ENCODE measurements at places on chromosomes 16 and 17.

GRCh38 chr16:3837851-3838586 lies 42.5 kb downstream of the CREBBP start:
- no peak for DNase-seq

- peak; percentile 38 for DNase-seq
These were observed 24.2 kb downstream of the SGSH start for GRCh38 chr17:80195671-80196529.

DNA sequence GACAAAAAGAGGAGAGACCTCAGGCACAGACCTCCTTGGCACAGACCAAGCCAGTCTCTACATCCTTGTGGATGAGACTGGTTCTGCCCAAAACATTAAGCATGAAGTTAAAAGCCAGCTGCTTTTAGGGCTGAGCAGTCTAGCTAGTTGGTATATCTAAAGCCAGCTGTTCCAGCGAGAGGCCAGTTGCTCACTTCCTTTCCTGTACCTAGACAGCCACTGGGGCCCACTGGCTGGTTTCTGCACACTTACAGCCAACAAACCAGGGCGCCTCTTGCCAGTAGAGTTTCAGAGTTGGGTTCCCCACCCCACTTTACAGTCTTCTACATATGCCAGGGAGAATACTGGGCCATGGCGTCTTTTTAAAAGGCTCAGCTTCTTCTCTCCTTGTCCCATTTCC lies 242.4 kb downstream of the ZFHX3 start:
- DNase-seq, result no peak

GRCh38 chr16:85344502-85345128 lies 232.3 kb upstream of the CIBAR2 start:
- no peak for DNase-seq

DNA sequence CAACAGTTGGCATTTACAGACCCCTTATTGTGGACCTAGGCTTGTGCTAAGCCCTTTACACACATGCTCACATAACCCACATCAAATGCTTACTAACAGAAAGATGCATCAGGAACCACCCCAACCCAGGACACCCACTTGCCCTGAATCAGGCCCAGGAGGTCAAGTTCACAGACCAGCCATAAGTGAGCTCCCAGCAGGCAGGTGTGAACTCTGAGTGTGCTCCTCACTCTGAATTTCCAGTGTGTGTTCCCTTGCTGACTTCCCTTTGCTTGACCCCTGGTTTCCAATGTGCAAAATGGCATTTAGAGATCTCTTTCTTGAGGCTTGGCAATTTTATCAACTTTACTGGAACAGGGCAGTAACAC lies 87.0 kb downstream of the BMERB1 start:
- no peak for DNase-seq

DNA sequence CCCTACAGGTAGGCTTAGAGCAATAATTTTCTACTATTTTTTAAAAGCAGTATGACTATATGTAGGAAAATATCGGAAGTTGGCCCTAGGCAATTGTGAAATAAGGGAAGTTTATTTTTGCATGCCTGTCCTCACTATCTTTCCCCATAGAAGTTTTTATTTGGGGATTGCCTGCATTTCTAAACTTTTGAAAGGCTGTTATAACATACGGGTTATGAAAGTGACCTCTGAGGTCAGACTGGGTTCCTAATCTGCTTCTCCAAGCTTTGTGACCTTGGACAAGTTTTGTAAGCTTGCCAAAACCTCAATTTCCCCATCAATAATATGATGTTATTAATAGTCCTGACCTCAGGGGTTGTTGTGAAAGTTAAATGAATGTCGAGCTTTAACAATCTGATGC lies 67.1 kb downstream of the ARHGAP44 start:
- DNase-seq, result no peak

DNA sequence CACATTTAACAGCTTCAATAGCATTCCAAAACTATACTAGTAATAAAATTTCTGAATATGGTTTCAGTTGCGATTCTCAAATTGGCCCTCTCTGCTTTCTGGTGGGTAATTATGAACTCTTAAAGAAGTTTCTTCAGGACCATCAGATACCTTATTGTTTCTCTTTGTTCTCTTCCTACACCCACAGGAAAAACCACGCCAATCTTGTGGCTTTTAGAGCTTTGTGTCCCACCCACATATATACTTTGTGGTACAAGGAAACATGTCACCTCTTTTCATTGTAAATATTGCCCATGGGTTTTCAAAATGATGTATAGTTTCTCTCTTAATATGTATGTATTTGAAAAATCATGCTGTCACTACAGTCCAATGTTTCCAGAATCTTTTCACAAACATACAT lies 12.1 kb downstream of the ABCA9 start:
- DNase-seq, result no peak

- DNase-seq, result no peak
These were observed 296.3 kb upstream of the AXIN2 start for GRCh38 chr17:65857718-65858117.

- no peak for DNase-seq
These were observed 81.6 kb downstream of the SEC14L1 start for GRCh38 chr17:77222356-77222755.

- DNase-seq, result no peak
These were observed 32.6 kb upstream of the KIFC3 start for GRCh38 chr16:57834936-57835335.

GRCh38 chr16:27778171-27778925 lies 228.4 kb downstream of the KATNIP start:
- no peak for DNase-seq

- peak; percentile 29 for DNase-seq
These were observed 1.8 kb downstream of the ZNRF1 start for GRCh38 chr16:75000481-75001081.

DNA sequence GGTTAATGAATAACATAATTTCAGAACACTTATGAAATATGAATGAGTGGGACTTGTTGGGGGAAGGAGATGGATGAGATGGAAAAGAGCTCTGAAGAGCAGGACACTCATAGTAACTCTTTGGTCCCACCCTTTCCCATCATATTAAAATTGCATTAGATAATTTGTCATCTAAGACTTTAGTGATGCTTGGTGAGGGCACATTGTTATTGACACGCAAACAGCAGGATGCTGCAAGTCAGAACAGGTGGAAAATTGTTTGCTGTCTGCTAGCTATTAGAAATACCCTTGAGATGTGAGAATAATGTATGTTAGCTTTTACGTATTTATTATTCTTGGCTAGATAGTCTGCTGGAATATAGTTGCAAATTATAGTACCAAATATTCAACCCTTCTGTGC lies 75.7 kb downstream of the TANC2 start:
- DNase-seq, result no peak

GRCh38 chr17:16215002-16215272 lies 397 bp downstream of the NCOR1 start:
- DNase-seq, result peak; percentile 33

- no peak for DNase-seq
These were observed 6.2 kb upstream of the DUSP14 start for GRCh38 chr17:37483311-37484039.

GRCh38 chr16:81654346-81654745 lies 124.7 kb upstream of the PLCG2 start:
- no peak for DNase-seq

DNA sequence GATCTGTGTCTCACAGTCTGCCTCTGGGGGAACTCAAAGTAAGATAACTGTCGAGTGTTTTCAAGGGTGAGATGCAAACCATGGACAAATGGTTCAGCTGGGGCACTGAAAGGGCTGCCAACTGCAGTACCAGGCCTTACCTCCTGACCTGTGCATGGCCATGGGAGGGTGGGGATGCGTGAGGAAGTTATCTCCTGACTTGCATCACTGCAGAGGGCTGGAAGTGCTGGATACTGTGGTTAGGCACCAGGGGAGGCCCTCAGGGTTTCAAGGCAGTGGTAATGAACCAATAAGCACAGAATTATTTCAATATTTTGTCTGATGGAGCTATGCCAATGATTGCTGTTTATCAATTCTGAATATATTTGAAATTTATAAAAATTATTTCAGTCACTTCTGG lies 159.2 kb downstream of the CYLD start:
- no peak for DNase-seq

GRCh38 chr17:75525806-75526554 lies 483 bp downstream of the LLGL2 start:
- DNase-seq, result peak; percentile 33

- DNase-seq, result no peak
These were observed 6.6 kb upstream of the STAT3 start for GRCh38 chr17:42394838-42395237.

GRCh38 chr16:47599512-47599911 lies 138.4 kb downstream of the PHKB start:
- DNase-seq, result no peak

DNA sequence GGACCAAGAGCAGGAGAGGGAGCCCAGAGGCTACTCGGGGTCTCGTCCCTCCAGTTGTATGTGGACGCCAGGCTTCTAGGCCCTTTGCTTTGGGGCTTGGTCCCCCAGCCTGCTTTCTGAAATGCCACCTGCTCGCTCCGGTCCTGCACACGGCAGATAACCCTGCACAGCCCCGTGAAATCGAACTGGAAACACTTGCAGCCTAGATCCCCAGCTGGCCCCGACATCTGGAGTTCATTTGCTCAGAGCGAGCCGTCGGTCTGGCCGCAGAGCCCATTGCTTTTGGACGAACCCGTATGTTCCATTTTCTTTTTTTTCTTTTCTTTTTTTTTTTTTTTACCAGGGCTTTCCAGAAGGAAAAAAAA lies 22.9 kb downstream of the C1QTNF1 start:
- no peak for DNase-seq

DNA sequence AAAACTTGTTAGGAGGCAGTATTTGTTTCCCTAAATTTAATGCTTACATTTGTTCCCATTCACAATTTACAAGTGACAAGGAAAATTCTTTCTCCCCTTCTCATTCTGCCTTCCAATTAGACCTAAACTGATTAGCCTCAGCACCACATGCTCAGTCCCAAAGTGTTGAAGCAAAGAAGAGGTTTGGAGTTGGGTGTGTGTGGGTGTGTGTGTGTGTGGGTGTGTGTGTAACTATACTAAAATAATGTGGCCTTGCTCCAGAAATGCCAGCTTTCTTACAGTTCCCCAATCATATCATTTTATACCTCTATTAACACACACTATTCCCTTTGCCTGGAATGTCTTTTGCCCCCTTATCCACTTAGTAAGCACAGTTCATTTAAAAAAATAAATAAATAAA lies 6.9 kb upstream of the UTP6 start:
- DNase-seq, result no peak

DNA sequence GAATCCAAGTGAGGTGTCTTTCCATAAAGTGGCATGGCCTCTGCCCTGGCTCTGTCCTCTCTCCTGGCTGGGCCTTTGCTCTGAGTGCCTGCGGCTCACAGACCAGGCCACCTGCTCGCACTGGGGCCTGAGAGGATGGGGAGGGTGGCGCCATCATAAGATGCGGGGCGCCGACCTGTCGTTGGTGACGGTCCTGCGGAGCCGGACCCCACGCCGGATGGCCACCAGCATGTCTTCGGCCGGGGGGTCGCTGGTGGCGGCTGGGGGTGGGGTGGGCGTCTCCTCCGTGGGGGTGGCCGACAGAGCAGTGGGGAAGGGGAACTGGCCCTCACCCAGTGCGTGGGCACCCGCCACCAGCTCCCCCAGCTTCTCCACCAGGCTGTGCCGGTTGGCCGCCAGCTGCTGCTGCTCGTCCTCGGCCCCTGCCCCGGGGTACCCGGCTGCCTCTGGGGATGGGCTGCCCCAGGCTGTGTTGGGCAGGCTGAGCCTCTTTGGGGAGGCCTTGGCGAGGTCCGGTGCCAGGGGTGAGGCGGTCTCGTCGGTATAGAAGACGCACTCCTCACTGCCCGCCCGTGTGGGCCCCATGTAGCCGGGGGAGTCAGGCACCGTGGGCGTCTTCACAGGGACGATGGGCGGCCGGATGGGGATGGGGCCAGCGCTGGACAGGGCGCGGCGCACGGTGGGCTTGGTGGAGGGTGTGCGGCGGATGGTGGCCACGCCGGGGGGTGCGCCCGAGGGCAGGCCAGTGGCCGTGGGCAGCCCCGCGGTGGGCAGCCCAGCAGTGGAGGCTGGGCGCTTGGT lies 17.4 kb downstream of the IL34 start:
- no peak for DNase-seq

DNA sequence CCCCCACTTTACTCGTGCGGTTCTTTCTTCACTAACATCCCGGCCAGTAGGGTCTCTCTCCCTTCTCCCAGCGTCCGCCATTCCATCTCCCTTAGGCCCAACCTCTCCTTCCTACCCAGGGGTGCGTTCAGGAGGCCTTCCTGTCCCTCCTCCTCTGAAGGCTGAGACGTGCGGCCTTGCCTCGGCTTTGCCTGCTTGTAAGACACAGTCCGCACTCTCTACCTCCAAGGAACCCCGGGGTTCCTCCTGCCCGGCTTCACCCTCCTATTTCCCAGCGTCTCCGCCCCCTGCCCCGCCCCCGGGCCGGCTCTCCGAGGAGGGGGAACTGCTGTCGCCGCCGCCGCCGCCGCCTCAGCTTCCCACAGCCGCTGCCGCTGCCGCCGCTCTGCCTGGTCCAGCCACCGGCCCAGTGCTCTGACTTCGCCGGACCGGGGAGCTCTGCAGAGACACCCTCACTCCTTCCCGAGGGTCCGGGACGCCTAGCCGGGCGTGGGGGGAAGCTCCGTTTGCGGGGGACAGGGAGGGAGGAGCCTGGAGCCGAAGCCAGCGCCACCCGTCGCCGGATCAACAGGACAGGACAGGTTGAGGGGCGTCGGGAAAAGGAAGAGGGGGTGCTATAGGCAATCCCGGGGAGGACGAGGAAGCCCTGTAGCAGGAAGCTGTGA lies 1.2 kb upstream of the FGF11 start:
- peak; percentile 43 for DNase-seq

- DNase-seq, result no peak
These were observed 3.0 kb downstream of the JPT2 start for GRCh38 chr16:1681032-1681431.

DNA sequence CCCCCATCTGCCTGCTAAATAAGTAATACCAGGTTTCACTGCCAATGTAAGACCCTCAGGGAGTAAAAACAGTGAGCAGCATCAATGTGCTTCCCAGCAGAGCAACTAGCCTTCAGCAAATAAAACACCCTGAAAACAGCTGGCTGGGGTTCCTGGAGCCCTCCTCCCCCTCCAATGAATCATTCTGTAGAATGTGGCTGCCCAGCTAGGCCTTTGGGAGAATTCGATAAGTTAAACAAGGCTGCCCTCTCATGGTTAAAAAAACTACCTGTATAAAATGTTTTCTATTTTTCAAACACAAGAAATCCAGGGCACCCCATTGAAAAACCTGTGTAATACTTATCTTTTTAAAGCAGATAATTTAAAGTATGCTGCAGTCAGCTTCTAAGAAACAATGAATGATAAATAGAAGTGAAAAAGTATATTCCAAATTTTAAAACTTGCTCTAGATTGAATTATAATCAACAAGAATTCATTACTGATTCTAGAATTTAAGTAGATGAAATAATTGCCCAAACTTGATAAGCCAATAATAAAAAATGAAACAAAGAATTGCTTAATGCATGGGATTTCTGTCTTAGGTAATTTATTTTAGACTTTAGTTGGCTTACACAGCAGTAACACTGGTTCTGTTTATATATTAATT lies 9.4 kb upstream of the TOM1L1 start:
- DNase-seq, result peak; percentile 68

GRCh38 chr16:80806289-80806688 lies 1.9 kb upstream of the CDYL2 start:
- no peak for DNase-seq

DNA sequence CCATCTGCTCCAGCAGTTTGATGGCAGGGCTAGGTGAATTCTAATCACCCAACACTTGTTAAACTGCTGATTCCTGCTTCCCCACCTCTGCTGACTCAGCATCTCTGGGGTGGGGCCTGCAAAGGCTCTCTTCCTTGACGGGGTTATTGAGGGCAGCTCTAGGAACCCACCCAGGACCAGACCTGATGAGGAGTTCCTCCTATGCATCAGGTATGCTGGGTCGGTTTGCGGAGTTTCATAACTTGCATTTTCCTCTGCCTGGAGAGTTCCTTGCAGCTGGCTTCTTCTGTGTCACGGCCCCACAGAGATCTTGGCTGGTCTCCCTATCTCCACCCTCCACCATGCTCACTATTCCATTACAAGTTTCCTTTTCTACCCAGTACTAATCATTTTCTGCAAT lies 93.4 kb upstream of the CCL2 start:
- DNase-seq, result no peak
